ENCODE measurements at places on chromosomes 7 and 10.

GRCh38 chr10:82319562-82319961 is 444.6 kb downstream of the NRG3 start:
- DNase-seq: no peak

DNA sequence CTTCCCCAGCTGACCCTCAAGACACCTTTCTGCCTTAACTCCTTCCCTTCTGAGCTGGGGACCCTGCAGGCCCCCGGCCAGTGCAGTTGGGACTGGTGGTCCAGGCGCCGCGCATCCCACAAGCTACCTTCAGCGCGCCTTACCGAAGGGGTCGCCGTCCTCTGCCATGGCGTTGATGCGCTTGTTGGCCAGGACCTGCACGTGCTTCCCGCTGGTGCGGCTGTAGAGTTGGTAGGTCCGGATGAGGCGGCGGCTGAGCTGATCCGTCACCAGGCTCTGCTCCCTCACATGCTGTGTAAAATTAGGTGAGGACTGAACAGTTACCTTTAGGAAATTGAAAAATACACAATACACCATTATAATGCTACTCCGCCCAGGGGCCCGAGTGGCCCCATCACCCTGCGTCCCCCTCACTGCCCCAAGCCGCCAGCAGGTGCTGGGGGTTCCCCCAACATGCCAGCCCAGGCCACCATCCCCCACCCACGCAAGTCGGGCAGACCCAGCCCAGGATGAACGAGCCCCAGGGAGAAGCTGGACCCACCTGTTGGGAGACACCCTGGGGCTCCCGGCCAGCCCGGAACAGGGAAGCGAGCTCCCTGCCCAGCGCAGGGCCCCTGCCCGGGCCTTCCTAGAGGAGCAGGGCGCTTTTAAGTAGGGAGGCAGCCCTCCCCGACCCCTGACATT is 1.2 kb downstream of the FGF8 start:
- DNase-seq: no peak

- no peak for DNase-seq
Measured at GRCh38 chr10:19847321-19847720, 31.1 kb downstream of the PLXDC2 start.

DNA sequence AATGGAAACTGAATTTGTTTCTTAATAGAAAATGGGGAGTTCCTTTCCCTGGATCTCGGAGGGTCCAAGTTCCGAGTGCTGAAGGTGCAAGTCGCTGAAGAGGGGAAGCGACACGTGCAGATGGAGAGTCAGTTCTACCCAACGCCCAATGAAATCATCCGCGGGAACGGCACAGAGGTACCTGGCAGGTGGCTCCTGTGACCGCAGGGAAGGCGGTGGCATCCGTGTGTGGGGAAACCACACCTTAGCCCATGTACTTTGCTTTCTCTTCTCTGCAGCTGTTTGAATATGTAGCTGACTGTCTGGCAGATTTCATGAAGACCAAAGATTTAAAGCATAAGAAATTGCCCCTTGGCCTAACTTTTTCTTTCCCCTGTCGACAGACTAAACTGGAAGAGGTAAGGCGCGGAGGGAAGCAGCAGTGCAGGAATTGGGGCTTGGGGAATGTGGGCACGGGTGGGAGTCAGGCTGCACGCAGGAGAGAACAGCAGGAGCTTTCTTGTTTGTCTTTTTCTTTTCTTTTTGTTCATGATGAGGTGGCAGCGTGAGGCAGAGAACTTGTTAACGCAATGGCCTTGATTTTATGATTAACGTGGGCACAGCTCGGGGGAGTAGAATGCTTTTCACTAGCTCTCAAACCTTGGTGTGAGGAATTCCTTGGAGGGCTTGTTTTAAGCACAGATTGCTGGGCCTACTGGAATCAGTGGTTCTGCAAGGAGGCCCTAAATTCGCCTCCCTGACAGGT is 12.8 kb downstream of the HKDC1 start:
- DNase-seq: no peak

Data from right lung (tissue), 10 donors.